HS-27A (cell line): ENCODE measurements at places on chromosomes 1 and 21.
A peak's percentile ranks its signal among the peaks of the same experiment; 100 is the strongest.

GRCh38 chr1:206070627-206071304, 17.8 kb downstream of the RHEX start:
- no peak for DNase-seq

DNA sequence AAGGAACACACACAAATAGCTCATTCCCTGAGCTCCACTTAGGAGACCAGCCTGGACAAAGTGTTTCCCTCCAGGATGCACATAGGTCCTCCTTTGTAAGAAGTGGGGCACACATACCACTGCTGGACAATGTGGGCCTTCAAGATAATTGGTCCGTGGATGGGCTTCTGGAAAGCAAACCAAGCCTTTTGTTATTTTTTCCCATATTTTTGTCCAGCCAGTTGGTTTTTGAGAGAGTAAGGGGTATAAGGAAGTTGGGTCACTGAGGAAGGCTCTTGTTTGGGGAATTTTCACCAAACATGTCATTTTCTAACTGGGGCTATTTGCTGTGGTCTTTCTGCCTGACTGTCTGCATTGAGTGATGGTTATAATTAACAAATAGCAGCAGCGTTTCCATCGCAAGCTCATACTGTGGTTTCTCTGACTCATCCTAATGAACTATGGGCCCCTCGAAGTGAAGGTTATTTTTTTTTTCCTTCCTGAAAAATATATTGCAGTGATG, 306.3 kb upstream of the DUSP10 start:
- DNase-seq: peak; percentile 17

DNA sequence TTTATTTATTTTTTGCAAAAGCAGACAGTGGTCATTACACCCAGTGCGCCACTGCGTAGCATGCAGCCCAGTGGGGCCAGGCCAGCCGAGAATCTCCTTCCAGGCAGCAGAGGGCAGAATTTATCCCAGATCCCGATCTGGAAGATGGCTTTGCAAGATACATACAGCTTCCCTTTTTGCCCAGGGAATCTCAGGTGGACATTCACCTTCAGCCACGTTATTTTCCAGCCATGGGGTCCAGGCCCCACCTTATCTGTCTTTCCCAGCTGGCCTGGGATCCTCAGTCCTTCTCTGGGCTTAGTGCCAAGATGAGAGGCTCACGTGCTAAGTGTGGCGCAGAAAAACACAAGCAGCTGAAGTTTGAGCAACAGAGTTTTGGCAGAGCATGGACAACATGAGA, 123.6 kb downstream of the AJAP1 start:
- no peak for DNase-seq

- DNase-seq: no peak
Measured at GRCh38 chr21:33231526-33231925, 1.8 kb downstream of the IFNAR2 start.

GRCh38 chr21:44927259-44927586, 6.5 kb upstream of the ITGB2 start:
- DNase-seq: no peak

DNA sequence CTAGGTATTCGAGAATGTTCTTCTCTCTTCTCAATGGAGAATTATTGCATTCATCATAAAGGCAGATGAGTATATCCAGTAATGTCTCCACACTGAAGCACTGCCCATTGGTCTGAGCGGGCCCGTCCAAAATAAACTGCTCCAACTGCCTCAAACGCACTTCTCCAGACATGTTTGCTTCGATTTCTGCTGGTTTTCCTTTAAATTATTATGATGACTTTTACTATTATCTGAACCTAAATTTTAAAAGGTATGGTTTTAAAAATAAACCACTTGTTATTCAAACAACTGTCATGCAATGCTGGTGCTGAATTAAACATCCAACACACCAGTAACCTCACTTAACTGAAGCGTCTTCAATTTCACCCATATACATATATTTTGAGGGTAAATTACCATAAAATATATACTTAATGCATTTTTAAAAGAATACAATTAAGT, 1.3 kb downstream of the CDC42BPA start:
- DNase-seq: no peak

- DNase-seq: no peak
Measured at GRCh38 chr1:156537027-156537426, 35.3 kb downstream of the IQGAP3 start.

GRCh38 chr1:60133000-60133673, 59.6 kb upstream of the C1orf87 start:
- DNase-seq: peak; percentile 87

DNA sequence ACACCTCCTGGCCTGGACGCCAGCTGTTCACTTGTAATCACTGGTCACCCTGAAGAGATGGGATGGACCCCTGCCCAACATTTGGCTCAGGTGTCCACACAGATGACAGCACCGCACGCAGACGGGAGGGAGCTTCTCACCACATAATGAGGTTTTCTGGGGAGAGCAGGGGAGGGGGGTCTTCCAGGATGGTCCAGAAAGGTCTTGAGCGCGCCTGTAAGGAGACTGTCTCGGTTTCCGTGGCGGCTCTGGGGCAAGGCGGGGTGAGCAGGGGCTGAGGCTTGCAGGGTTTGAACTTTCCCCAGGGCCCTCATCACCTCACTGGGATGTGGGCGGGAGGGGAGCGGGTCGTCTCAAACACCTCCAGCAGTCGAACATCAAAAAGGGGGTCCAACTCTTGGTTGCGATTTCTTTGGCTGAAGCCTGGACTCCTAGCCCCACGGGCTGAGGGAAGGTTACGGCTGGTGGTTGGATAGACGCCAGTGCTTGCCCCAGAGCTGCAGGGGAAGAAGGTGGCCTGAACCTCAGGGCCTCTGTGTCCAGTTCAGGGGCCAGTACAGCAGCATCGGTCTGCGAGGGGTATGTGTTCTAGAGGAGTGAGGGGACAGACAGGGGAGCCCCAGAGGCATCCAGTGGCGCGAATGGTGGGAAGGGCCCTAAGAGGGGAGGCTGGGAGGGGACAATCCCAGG, 53.8 kb downstream of the PRKCZ start:
- no peak for DNase-seq

- DNase-seq: no peak
Measured at GRCh38 chr1:17926906-17927305, 171.8 kb downstream of the ACTL8 start.

- no peak for DNase-seq
Measured at GRCh38 chr21:34971656-34972055, 77.4 kb downstream of the RUNX1 start.

DNA sequence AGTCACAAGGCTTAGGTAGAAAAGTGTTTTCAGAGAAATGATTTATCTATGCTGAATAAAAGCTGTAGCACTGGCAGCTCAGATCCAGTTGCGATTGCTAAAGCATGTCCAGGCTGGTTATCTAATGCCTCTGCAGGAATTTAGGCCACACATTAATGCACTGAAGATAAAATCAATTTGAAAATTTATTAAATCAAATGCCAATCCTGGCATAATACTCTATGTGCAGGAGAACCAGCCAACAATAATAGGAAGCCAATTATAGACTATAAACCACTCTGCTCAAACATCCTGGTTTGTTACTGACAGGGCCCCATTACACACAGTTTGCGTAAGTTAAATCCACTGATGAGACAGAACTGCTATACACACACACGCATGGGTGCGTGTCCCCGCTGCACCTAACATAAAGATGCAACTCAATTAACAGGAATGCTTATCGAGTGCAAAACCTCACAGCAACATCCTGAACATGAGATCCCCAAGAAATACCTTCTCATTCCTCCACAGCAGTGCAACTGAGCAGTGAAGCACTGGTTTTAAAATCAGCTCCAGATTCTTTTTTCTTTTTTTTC, 40.6 kb downstream of the PTP4A2 start:
- no peak for DNase-seq

DNA sequence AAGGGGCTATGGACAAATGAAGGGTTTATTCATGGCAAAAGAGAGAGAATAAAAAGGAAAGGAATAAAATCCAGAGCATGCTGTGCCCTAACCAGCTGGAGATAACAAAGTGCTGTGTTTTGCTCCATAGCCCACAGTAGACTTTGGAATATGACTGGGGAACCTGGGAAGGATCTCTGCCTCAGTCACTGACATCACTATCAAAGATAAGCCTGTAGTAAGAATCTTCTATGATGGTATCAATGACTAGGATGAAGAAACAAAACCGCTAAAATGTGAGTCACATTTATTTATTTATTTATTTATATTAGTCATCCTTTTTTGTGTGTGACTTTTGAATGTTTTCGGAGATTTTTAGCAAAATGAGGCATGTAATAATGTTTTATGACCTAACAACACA, 56.3 kb downstream of the NVL start:
- DNase-seq: peak; percentile 5

DNA sequence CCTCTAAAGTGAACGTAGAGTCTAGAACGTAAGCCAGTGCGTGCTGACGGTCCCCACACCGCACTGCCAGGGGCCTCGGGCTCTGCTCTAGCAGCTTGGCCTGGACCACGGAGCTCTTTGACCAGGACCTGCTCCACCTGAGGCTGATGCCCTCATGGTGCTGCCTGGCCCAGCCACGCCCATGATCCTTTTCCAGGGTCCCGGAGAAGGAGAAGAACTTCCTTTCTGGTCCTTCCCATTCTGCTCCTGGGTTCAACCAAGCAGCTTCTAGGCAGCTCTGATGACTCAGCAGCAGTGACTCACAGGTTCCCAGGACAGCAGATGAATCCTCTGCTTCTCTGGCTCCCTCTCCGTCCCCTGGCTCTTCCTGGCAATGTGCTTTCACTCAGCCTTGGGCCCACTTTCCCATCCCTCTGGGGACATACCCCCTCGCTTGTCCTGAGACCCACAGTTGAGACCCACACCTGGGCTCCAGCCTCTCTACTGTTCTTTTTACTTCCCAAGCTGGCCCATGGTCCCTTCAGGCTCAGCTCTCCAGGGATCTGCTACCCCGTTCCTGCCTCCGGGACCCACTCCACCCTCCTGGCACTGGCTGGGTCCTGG, 246.3 kb upstream of the RAB4A start:
- DNase-seq: no peak

GRCh38 chr1:158689110-158689509, 2.6 kb upstream of the SPTA1 start:
- DNase-seq: no peak

- DNase-seq: no peak
Measured at GRCh38 chr21:31554511-31555022, 104.9 kb upstream of the SOD1 start.

DNA sequence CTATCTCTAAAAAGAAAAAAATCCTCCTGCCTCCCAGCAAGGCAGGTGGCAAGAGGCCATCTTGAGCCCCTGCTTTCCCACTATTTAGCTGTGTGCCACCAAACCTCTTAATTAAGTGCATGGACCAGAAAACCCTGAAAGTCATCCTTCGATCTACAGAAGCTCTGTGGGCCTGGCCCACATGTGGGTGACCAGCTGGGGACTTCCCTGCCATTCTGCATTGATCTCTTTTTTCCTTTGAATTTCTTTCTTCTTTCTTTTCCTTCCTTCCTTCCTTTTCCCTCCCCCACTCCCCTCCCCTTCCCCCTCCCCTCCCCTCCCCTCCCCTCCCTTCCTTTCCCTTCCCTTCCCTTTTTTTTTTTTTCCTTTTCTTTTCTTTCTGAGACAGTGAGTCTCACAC, 38.0 kb downstream of the KIF21B start:
- no peak for DNase-seq
